Effector CD8-positive, alpha-beta T cell (primary cell): ENCODE measurements at places on chromosomes 11 and 22.

- no peak for DNase-seq
Observed at GRCh38 chr11:35598254-35599125, 19.8 kb upstream of the FJX1 start.

GRCh38 chr22:37972527-37972926 is 11.8 kb downstream of the SOX10 start:
- DNase-seq: no peak

- DNase-seq: no peak
Observed at GRCh38 chr11:5251746-5252145, 2.1 kb upstream of the HBG1 start.

DNA sequence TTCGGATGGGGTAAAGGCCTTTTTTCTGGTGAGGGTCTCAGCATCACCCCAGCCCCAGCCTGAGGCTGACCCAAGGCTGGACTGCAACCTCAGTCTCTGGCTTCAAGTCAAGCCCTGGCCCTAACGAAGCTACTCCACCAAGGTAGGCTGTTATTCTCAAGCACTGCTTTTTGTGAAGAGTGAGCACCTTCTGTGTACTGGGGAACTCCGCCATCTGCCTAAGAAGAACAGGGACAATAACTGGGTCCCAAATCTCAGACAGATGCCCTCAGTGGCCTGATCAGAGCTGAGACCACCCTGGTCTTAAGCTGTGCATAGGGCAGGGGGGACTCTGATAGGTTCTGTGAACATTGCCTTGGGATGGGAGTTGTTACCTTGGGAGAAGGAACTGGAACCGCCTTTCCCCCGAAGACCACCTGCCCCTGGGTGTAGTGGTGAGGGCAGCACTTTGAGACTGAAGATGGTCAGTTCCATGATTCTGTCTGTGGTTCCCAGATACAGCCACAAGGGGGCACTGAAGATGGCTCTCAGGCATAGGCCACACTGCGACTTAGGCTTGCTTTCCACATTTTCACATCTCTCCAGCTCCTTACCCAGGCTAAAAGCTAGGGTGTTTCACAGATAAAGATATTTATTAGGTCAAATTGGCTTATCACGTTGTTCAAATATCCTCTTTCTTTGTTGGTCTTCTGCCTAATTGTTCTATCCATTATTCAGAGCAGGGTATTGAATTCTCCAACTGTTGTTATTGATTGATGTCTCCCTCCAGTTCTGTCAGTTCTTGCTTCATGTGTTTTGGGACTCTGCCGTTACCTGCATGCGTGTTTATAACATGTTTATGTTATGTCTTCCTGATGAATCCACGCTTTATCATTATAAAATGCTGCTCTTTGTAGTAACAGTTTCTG is 11.8 kb upstream of the UVRAG start:
- DNase-seq: peak; percentile 60

DNA sequence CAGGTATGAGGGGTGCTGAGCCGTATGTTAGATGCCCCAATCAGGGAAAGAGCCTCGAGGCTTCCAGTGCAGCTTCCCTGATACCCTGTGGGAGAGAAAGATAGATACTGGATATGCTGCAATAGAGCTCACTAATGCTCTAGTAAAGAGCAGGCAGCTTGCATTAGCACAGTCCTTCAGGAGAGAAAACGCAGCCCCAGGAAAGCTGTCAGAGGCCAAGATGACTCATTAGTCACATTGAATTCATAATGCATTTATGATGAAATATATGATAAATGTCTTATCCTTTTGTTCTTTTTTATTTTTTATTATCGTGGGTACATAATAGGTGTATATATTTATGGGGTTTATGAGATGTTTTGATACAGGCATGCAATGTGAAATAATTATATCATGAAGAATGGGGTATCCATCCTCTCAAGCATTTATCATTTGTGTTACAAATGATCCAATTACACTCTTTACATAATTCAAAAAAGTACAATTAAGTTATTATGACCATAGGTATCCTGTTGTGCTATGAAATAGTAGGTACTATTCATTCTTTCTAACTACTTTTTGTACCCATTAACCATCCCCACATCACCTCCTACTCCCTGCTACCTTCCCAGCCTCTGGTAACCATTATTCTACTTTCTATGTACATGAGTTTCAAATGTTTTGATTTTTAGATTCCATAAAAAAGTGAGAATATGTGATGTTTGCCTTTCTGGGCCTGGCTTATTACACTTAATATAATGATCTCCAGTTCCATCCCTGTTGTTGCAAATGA is 94.5 kb upstream of the TOP3B start:
- no peak for DNase-seq

DNA sequence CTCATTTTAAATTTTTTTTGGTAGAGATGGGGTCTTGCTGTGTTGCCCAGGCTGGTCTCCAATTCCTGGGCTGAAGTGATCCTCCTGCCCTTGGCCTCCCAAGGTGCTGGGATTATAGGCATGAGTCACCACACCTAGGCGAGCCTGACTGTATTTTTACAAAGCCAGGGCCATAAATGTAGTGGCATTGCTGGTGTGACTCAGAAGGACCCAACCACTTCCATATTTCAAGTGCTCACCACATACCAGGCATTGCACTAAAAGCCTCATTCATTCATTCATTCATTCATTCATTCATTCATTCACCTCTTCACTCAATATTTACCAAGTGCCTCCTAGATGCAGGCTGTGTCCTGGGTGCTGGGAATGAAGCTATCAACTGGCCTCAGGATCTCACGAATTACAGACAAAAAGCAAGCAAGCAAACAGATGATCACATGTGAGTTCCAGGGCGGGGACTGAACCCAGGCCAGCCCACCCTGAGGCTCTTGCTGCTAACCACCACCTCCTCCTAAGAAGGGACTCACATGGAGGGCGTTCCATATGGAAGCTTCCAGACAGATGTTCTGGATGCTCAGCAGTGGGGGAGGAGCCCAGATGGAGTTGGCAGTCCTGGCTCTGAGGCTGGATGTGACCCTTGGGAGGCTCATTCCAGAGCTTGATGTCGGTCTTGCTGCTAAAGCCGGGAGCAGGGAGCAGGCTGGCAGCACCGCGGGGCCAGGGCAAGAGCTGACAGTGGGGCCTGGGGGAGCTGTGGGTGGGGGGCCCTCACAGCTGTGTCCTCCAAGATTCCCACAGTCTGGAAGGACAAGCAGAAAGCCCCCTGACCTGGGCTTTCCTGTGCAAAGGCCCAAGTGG is 158.8 kb downstream of the CTTN start:
- no peak for DNase-seq
